BJ (cell line): ENCODE measurements at places on chromosomes 16 and 17.
A peak's percentile ranks its signal among the peaks of the same experiment; 100 is the strongest.

DNA sequence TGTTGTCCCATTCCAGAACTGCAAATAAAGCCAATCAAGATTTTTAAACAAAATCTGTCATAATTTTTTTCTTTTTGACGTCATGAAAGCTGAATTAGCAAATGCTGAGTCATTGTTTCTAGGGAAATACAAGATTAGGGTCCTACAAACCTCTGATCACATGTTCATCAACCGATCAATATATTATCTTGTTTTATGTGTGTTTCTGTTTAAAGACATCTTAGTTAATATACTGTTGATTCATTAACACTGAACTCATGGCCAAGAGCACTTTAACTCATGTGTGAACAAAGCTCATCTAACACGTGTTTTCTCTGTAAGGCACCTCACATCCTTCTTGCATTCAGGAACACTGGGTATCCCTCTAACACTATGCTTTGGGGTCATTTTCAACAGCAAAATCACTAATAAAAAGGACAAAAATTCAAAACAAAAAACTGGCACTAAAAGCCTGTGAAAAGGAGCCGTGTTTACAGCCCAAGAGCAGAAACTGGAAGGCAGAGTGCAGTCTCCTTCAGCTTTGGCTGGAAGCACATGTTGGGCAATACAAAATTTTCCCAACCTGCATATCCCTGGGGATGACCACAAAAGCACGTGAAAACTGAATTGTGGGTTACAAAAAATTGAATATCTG, 102.5 kb downstream of the PARN start:
- no peak for DNase-seq

GRCh38 chr17:78428836-78429617, 50.6 kb downstream of the PGS1 start:
- no peak for DNase-seq

DNA sequence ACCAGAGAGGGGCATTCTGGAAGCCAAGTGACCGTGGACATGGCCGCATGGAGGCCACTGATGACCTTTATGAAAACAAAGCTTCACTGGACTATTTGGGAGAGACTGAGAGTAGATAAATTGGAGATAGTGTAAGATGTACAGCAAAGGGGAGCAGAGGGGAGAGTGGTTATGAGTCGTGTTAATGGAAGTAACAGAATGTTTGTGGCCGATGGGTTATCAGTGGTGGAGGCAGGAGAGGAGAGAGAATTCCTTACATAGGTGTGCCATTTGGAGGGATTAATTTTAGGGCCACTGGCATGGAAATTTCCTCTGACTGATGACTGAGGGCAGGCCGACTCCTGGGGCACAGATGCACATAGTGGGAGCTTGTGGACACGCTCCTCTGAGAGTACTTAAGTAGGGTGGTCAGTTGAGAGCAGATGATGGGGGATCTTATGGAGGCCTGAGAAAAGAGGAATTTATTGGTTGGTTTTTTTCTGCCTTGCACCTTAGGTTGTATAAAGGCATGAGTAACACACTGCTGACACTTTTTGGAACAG, 19.2 kb downstream of the PRPSAP2 start:
- no peak for DNase-seq

DNA sequence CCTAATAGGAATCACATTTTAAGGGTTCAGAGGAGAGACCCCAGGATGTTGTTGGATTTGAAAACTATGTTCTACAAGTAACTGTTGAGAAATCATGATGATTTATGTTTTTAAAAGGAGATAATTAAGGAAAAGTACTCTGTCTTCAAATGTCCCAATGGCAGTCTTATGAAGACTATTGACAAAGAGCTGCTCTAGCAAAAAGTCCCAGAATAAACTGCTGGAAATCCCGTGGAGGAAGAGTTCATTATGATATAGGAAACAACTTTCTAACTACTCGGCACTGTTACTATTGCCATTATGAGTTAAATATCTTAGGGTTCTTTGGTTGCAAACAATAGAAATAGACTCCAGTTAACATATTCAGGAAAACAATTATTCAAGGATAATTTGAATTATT, 65.6 kb upstream of the GAS7 start:
- DNase-seq, result no peak

- DNase-seq, result peak; percentile 91
Measured at GRCh38 chr17:62778990-62779681, 29.0 kb downstream of the MARCHF10 start.

GRCh38 chr16:28478506-28479180, 6.5 kb upstream of the NPIPB7 start:
- DNase-seq, result no peak
